ENCODE measurements at places on chromosomes 3 and 15. TPM values are rescaled to one million over a fixed set of nuclear protein-coding genes. Genes with fewer than 3 reads are reported as not detected.

ICE2 gene
- 40.0 TPM for total RNA-seq

IQCF5 gene
- total RNA-seq, result not detected

ALDH1L1 gene
- total RNA-seq, result 10.9 TPM

CX3CR1 gene
- 6.5 TPM for total RNA-seq

CHRNB4 gene
- total RNA-seq, result not detected

AP2M1 gene
- 249 TPM for total RNA-seq

ATG3 gene
- total RNA-seq, result 47.7 TPM

KLHL40 gene
- total RNA-seq, result not detected

SNX22 gene
- 0.36 TPM for total RNA-seq

DNAH12 gene
- total RNA-seq, result 0.10 TPM

HDAC11 gene
- 19.9 TPM for total RNA-seq

TRIP4 gene
- 27.6 TPM for total RNA-seq

ZNF662 gene
- 18.1 TPM for total RNA-seq

CHRFAM7A gene
- total RNA-seq, result 11.9 TPM

PLCB2 gene
- total RNA-seq, result 55.8 TPM

LDHAL6B gene
- not detected for total RNA-seq

TTLL13 gene
- total RNA-seq, result not detected

OXTR gene
- 0.54 TPM for total RNA-seq

CELF6 gene
- total RNA-seq, result 1.9 TPM

FAM107A gene
- 10.2 TPM for total RNA-seq

ZDHHC19 gene
- total RNA-seq, result 0.97 TPM

CP gene
- total RNA-seq, result 36.2 TPM

WDR49 gene
- 3.0 TPM for total RNA-seq

RARRES1 gene
- 323 TPM for total RNA-seq

FSIP1 gene
- total RNA-seq, result 1.2 TPM

All from aorta (tissue), 5 donors.